ENCODE measurements at places on chromosomes 4 and X. TPM values are rescaled to one million over a fixed set of nuclear protein-coding genes. Genes with fewer than 3 reads are reported as not detected.
A peak's percentile ranks its signal among the peaks of the same experiment; 100 is the strongest.

The HTR2C gene
- polyA plus RNA-seq: not detected

The RAB39B gene
- 10.0 TPM for polyA plus RNA-seq

DNA sequence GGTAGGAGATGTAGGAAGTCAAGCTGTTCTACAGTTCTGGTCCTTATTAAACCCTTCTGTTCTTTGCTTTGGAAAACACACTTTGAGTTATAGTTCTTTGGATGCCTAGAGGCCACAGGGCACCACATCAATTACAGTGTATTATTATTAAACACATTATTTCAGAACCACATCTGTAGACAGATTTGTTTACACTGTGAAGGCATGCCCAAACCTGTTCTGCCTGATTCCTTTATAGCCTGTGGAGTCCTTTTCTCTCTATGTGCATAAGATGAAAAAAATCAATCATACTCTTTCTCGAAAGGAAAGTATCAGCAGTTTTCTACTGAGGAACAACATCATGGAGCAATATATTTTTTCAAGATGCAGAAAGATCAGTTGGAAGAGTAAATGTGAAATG is 371.3 kb upstream of the INTU start:
- no peak overlapping the region for H3K27ac ChIP-seq
- no peaks in the 10 kb centered on the region for H3K4me1 ChIP-seq
- no peaks in the 10 kb centered on the region for H3K36me3 ChIP-seq
- no peak overlapping the region for H3K4me3 ChIP-seq

DNA sequence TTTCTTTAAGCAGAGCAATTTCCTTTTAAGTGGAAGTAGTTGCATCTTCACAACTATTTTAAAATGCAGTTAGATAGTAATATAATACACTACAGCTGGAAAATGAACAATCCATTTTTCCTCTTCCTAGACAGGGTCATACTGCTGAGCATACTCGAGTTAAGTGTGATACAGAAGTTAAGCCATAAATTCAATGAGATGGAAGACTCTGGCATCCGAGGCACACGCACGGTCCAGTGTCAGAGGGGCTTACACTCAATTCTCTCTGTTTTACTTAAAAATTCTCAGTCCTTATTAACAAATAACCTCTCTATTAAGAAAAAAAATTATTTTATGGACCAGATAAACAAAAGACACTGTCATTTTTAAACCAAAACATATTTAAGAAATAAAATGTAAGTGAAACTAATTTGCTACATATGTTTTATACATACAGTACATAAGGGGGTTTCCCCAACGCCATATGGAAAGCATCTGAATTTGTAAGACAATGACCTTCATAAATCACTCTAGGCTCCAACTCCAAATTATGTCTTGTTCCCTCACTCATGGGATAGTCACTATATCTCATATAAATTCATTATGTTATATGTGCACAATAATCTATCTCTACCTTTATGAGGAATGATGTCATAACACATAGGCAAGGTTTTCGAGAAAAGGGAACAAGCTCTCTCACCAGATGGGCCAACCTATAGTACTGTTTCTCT is 315.3 kb downstream of the PAPSS1 start:
- no peak overlapping the region for H3K27ac ChIP-seq
- no peaks in the 10 kb centered on the region for H3K27me3 ChIP-seq
- no peak overlapping the region for H3K4me3 ChIP-seq
- H3K36me3 ChIP-seq: no peaks in the 10 kb centered on the region
- no peak for DNase-seq
- no peaks in the 10 kb centered on the region for H3K4me1 ChIP-seq

DNA sequence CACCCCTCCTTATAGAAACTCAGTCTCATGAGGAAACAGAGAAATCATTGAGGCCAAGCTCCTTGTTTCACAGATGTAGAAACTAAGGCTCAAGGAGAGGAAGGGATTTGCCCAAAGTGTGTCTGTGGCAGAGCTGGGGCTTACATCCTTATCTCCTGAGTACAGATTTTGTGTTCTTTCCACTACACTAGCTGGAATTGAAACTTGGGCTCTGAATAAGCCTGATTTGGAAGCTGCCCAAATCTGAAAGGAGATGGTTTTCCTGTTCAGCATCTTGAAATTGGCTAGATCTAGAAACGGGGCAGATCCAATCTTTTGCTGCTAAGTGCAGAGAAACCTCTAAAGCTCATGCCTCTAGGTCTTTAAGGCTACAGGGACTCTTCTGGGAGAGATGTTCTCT is 24.3 kb downstream of the AWAT2 start:
- H3K36me3 ChIP-seq: no peaks in the 10 kb centered on the region
- H3K4me3 ChIP-seq: no peak overlapping the region
- H3K27ac ChIP-seq: no peak overlapping the region
- H3K4me1 ChIP-seq: no peaks in the 10 kb centered on the region
- DNase-seq: no peak

DNA sequence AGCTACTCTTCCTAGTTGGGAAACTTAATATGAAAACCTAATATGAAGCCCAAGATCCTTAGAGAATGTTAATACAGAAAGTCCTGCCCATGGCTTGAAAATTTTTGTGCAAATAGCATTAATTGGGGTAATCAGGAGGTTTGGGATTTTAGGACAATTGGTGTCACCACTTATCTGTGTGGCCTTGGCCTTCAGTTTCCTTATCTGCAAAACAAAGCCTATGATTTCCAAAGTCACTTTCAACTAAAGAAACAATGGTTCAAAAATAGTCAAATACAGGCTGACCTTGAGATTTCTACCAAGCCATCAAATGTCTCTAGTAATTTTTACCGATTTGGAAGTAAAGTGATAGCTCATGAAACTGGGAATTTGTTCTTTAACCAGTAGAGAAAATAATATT is 40.2 kb upstream of the FAM9C start:
- peaks cover 82% of the 10 kb centered on the region for H3K4me1 ChIP-seq
- peak overlapping the region; percentile 96 for H3K27ac ChIP-seq
- peak overlapping the region; percentile 37 for H3K4me3 ChIP-seq
- no peak for DNase-seq
- H3K27me3 ChIP-seq: no peaks in the 10 kb centered on the region

GRCh38 chr4:128290526-128290925 is 2.9 kb upstream of the PGRMC2 start:
- H3K36me3 ChIP-seq: no peaks in the 10 kb centered on the region
- H3K27me3 ChIP-seq: no peaks in the 10 kb centered on the region
- no peak for DNase-seq
- H3K4me1 ChIP-seq: peaks cover 30% of the 10 kb centered on the region

- no peak for DNase-seq
- no peaks in the 10 kb centered on the region for H3K27me3 ChIP-seq
- H3K4me3 ChIP-seq: no peak overlapping the region
- no peaks in the 10 kb centered on the region for H3K36me3 ChIP-seq
- H3K27ac ChIP-seq: no peak overlapping the region
- H3K4me1 ChIP-seq: no peaks in the 10 kb centered on the region
Measured at GRCh38 chr4:23504083-23504482, 385.8 kb downstream of the PPARGC1A start.

GRCh38 chr4:122777846-122778673 is 45.6 kb downstream of the BBS12 start:
- no peaks in the 10 kb centered on the region for H3K36me3 ChIP-seq
- no peak overlapping the region for H3K27ac ChIP-seq
- no peaks in the 10 kb centered on the region for H3K4me1 ChIP-seq
- no peak overlapping the region for H3K4me3 ChIP-seq
- H3K27me3 ChIP-seq: peaks cover 9% of the 10 kb centered on the region
- DNase-seq: no peak

- H3K36me3 ChIP-seq: no peaks in the 10 kb centered on the region
- no peaks in the 10 kb centered on the region for H3K4me1 ChIP-seq
- no peaks in the 10 kb centered on the region for H3K27me3 ChIP-seq
- no peak overlapping the region for H3K4me3 ChIP-seq
- no peak for DNase-seq
- H3K27ac ChIP-seq: no peak overlapping the region
Measured at GRCh38 chrX:140273921-140274320, 230.9 kb downstream of the SOX3 start.

All from CD4-positive, CD25-positive, alpha-beta regulatory T cell (primary cell).